ENCODE measurements at places on chromosomes 11 and 22.

DNA sequence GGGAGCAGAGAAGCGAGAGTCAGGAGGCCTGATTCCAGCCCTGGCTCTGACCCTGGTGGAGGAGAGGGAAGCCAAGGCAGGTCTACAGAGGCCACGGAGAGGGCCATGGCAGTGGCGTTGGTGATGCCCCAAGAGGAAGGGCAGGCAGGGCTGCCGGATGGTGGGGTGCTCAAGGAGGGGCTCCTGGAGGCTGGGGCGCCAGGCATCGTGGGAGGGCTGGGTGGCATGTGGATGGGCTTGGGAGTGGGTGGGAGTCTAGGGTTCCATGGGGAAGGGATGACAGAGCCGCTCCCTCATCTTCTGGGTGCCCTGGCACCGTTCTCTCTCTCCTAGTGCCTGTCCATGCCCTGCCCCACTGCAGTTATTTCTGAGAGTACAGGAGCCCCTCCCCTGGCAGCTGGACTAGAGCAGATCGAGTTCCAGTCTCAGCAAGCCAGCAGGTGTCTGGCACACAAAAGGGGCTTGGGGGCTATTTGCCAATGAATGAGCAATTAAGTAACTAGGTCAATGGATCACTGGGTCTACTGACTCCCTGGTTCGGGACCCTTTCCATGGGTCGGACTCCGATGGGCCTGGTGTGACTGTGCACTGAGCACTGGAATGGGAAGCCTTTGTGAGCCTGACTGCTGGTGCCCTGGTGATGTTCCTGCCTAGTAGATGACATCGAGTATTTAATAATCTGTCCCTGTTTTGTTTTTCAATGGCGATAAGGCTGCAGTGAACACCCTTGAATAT, 570.0 kb downstream of the TBC1D22A start:
- DNase-seq, result no peak

- no peak for DNase-seq
Observed at GRCh38 chr11:1560649-1561251, 11.3 kb downstream of the DUSP8 start.

DNA sequence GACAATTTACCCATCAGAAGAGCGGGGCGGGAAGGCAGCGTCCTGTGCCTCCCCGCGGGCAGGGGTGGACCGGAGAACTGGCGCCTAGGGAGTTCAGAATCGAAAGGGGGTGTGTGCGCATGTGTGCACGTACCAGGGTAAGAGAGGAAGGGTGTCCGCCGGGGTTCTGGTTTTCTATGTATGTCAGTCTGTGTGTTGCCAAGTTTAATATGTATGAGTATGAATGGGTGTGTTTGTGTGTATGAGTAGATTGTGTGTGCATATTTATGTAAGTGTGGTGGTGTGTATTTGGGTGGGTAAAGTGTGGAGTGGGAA, 2.0 kb downstream of the KCNC1 start:
- no peak for DNase-seq

- DNase-seq, result no peak
Observed at GRCh38 chr22:26673486-26673885, 16.1 kb downstream of the MIAT start.

GRCh38 chr11:85912414-85912813, 57.2 kb downstream of the CCDC83 start:
- peak; percentile 80 for DNase-seq

DNA sequence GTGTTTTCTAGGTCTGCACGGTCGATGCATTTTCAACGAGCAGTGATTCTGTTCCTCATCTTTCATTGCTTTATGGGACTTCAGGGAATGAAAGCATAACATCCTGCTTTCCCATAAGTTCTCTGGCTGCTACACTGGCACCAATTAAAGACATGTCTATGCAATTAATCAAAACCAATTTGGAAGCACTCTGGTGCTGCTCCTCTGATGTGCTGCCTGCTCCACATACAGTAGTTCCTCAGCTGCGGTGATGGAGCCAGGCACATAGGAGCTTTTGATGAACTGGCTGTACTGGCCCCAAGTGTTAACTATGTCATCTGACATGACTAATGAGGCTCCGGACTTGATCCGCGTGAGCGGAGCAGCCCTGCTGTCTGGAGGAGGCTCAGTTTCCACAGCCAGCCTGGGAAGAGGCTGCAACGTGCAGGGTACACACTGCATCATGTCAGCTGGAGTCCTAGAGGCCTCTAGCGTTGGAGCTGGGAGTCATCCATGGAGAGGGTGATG, 29.8 kb downstream of the GVQW3 start:
- peak; percentile 42 for DNase-seq

DNA sequence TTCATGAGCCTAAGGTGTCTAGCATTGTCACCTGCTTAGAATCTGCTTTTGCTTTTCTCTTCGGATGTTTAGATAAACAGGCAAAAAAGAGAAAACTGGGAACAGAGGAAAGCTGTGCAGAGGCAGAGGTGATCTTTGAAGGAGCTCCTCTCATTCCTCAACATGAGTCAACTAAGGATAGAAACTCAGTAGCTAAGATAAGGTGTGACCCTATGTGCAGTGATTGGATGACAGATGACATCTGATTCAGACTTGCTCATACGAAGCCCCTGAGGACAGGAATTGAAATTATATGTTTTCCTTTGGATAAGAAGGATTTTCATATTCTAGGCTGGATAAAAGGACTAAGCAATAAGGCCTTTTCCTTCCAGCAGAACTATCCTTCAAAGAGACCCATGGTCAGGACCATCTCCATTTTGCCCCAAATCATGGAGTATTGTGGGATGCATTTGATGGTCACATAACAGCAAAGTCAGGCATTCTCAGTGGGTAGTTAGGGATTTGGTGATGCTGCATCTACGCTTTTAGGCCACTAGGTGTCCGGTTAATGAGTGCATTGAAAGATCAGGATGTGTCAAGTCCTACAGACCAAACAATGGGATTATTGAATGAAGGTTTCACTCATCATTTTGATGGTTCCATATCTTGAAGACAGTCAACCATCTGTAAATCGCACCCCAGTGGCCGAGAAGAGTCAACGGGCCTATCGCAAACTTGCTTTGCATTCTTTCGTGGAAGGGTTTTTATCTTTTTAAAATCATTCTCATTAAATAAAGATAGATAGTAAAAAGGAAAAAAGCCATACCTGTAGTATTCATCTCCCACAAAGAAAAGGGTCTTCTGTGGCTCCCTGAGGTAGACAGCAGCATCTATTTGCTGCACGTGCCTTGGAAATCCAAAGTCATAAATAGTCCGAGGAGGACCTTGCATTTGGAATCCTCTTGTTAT, 32.2 kb downstream of the MMP20 start:
- DNase-seq, result peak; percentile 51

- DNase-seq, result no peak
Observed at GRCh38 chr11:32821917-32822560, 7.7 kb upstream of the PRRG4 start.

Measured in NCI-H82 (cell line).